AG09319 (cell line): ENCODE measurements at places on chromosomes 11 and 22.

DNA sequence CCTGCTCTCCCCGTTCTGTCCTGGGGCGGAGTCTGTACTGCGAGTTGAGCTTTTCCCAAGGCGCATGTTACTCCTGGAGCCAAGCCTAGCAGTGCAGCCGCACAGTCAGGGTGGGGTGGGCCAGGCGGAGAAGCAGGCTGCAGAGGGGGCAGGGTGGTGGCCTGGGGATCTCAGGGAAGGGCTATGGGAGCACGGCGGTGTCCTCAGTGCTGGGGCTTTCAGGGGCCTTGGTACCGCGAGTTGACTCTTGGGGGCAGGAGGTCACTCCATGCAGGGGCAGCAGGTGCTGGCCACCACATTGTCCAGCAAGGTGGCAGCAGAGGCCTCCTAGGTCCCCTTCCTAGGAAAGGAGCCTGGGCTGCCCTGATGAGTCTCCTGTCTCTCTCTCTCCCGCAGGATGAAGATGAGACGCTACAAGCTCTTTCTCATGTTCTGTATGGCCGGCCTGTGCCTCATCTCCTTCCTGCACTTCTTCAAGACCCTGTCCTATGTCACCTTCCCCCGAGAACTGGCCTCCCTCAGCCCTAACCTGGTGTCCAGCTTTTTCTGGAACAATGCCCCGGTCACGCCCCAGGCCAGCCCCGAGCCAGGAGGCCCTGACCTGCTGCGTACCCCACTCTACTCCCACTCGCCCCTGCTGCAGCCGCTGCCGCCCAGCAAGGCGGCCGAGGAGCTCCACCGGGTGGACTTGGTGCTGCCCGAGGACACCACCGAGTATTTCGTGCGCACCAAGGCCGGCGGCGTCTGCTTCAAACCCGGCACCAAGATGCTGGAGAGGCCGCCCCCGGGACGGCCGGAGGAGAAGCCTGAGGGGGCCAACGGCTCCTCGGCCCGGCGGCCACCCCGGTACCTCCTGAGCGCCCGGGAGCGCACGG is 14.9 kb upstream of the MIEF1 start:
- no peak for DNase-seq

GRCh38 chr11:3970108-3970507 is 114.6 kb downstream of the STIM1 start:
- no peak for DNase-seq

DNA sequence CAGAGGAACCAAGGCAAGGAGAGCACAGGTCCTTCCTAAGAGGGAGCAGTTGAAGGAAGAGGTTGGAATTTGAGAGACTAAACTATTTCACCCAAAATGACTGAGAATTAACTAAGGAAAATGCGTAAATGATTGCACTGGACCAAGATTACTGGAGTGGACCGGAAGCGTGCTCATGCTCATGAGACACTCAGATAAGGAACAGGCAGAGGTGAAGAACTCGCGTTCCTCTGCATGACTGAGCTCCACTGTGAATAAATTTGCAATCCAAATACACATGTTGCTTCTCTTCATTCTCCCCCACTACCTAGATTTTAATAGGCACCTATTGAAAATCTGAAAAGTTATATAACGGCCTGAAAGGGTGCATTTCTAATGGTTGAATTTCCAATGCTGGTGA is 207.0 kb downstream of the KIRREL3 start:
- no peak for DNase-seq

DNA sequence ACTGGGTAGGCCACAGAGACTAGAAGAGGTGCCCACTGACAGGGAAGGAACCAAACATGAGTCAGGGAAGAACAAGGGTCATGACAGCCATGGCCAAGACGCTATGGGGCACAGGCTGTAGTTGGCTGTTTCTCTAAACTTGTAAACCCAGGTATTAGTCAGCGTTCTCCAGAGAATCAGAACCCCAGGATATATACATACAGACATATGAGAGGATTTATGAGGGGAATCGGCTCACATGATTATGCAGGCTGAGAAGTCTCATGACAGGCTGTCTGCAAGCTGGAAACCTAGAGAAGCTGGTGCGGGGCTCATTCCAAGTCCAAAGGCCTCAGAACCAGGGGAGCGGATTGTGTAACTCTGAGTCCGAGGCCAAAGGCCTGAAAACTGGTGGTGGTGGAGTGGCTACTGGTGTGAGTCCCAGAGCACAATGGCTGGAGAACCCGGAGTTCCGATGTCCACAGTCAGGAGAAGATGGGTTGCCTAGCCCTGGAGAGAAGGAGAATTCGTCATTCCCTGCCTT is 29.7 kb upstream of the CD81 start:
- no peak for DNase-seq

DNA sequence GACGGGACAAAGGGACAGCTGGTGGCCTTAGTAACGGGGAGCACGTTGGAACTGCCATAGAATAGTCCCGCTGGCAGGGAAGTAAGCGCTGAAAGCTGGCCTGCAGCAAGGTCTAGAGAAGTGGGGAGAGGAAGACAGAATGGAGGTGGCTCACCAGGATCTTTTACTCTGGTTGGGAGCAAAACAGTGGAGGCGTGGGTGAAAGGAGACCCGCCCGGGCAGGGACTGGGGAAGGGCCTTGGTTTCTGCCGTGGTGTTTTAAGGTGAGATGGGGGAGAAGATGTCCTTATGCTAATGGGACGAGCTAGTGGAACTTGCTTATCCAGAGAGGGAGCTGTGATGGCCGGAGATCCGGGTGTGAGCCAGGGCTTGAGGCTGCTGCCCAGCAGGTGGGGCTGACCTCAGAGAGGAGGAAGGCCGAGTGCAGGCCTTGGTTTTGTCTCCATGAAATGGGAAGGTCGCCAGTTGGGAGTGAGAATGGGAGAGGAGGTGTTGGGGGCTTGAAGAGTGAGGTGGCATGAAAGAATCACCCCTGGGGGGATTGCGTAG is 56.4 kb upstream of the CTTN start:
- DNase-seq: no peak

- DNase-seq: no peak
Observed at GRCh38 chr22:39148727-39149535, 3.5 kb downstream of the CBX7 start.

- no peak for DNase-seq
Observed at GRCh38 chr22:38276166-38276565, 3.4 kb upstream of the TMEM184B start.

DNA sequence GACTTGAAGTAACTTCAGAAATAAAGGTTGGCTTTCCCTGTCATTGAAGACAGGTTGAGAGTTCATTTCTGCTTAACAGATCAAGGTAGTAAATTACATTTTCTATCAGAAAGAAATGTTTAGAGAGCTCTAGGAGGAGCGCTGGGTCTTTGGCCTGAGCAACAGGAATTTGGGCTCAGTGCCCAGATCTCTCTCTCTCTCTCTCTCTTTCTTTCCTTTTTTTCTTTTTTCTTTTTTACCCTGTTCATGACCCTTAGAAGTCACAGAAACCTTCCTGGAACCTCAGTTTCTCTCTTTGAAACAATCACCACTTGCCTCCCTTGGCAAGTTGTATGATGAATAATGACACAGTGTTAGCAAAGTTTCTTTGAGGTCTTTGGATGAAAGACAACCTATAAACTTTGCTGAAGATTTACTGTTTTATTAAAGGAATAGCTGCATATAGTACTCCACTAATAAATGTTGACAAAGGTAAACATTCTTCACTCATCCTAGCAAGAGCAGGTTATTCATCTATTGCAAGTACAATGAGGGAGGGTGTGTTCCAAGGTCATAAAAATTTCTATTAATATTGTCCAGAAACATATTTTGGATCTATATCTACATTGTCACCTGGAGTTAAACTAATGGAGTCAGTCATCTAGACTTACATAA is 35.5 kb upstream of the RASSF10 start:
- no peak for DNase-seq

GRCh38 chr11:126115816-126116331 is 53.2 kb upstream of the CDON start:
- DNase-seq: peak; percentile 87

GRCh38 chr11:129508163-129508562 is 132.5 kb downstream of the BARX2 start:
- no peak for DNase-seq

- no peak for DNase-seq
Observed at GRCh38 chr11:63564056-63564774, 1.0 kb upstream of the PLAAT2 start.

DNA sequence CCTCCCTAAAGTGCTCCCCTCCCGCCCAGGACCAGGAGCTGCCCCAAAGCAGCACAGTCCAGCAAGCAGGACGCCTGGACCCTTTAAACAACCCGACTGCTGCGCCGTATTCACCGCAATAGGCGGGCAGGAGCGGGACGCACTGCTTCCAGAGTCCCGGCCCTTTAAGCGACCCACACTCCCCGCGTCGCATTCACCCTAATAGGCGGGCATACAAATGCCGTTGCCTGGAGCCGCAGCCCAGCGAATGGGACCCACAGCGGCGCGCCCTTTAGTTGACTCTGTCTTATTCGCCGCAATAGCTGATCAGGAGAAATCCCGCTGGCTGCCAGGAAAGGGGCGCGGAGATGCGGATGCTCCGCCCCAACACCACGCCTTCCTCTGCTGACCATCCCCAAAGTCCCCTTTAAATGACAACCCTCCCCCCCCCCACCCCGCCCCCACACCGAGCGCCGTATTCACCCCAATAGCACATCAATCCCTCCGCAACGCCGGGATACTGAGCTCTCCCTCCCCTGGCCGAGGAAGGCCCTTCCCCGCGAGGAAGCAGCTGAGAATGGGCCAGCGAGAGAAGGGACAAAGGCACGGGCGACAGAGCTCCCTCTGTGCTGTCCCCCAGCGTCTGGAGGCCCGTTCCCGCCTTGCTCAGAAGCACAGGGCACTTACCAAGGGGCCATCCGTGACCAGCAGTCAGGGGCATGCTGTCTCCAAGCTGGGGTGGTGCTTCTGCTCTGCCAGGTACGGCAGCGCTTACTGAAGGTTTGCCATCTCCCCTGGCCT is 4.7 kb downstream of the OSBPL5 start:
- DNase-seq: peak; percentile 77

GRCh38 chr11:77055101-77055561 is 11.6 kb upstream of the CAPN5 start:
- no peak for DNase-seq

GRCh38 chr11:63914896-63915691 is 1.9 kb downstream of the RCOR2 start:
- DNase-seq: no peak

DNA sequence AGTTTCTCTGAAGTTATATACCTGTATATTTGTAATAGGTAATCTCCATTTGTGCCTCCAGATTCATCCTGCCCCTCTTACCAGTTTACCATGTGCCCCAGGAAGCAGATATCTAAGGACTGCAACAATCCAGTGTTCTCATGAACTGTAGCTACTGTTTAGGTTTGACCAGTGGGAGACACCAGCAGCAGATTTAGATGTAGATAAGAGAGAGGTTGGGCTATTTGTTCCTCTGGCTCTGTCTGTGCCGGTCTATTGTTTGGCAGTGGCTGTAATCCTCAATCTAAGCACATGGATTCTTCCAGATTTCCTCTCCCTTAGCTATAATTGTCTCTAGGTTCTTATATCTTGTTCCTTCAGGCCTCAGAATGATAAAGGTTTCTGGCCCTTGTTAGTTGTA is 88.4 kb downstream of the ANO3 start:
- no peak for DNase-seq

GRCh38 chr11:63738720-63739360 is 29.7 kb downstream of the ZFTA start:
- DNase-seq: peak; percentile 51

- no peak for DNase-seq
Observed at GRCh38 chr22:39545386-39546365, 13.1 kb upstream of the RPS19BP1 start.

GRCh38 chr11:118153976-118154375 is 1.4 kb upstream of the SCN4B start:
- no peak for DNase-seq

DNA sequence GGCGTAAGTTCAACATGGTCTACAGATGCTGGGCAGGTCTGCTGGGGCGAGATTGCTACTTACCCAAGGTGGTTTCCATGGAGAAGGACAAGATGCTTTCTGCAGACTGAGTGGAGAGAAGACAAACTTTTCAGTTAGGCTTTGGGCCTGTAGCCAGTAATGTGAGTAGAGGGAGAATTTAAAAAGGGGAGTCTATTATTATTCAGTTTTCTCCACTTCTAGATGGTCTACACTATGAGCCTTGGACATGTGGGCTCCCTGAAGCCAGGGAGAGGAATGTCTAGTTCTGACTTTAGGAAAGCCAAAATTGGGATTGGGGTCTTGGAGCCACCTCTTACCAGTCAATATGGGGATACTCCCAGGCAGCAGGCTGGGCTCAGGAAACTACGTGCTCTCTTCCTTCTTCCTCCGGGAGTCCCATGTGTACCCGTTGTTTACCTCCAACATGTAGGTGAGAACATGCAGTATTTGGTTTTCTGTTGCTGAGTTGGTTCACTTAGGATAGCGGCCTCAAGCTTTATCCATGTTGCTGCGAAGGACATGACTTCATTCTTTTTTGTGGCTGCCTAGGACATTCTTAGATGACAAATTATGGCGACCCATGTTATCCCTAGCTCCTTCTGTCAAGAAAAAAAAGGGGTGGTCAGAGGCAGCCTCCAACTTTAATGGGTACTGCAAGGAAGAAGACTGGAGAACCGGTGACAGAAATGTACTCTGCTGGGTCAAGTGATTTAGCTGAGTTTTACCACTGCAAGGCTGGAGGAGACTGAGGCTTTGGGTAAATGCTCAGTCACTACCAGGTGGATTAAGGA is 14.7 kb upstream of the ZNF280A start:
- DNase-seq: no peak

- no peak for DNase-seq
Observed at GRCh38 chr11:131465746-131466145, 95.3 kb downstream of the NTM start.

- DNase-seq: no peak
Observed at GRCh38 chr22:48745842-48746788, 1081.6 kb downstream of the BRD1 start.

DNA sequence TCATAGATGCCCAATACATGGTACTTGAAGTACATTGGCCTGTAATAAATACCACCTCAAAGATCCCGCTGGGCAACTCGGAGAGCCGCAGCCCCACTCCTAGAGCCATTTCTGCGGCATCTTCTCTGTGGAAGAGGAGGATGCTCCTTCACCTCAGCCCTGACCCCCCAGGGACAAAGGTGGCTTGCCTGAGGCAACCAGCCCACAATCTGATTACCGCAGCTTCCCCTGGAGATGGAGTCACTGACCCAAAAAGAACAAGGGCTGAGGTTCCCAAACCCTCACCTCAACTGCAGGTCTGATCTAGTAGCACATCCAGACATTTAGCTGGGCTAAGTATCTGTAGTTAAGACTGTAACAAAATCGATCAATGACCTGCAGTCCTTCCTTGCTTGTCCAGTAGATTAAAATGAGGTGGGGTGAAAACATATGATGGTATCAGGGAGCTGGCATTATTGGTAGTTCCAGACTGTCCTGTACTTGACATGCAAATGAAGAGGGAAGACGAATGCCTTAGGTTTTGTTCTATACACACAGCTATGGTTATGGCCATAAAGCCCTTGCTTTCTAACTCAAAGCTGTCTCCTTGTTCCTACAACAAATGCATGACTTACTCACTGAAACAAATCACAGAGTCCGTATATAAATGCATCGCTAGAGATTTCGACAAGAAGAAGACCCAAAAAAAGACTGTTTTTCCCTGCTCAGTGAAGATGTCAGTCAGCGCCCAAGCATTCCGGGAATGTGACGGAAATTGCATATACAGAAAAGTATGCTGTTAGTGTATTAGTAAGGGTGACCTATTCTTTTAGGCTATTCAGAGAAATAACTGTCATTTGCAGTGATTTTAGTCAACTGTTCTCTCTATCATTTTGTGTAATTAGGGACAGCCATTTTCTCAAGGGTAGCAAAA is 33.7 kb downstream of the C11orf71 start:
- no peak for DNase-seq

GRCh38 chr11:104897891-104898684 is at the start of gene CASP12:
TSS of gene CASP12 (minus strand) at chr11:104898460.
- DNase-seq: no peak

- DNase-seq: no peak
Observed at GRCh38 chr11:9775398-9775779, 111.5 kb downstream of the SWAP70 start.
